Activated gamma-delta T cell (primary cell): ENCODE measurements at places on chromosomes 2 and 18.

GRCh38 chr2:176574484-176575236 is 305.4 kb downstream of the MTX2 start:
- DNase-seq: no peak

DNA sequence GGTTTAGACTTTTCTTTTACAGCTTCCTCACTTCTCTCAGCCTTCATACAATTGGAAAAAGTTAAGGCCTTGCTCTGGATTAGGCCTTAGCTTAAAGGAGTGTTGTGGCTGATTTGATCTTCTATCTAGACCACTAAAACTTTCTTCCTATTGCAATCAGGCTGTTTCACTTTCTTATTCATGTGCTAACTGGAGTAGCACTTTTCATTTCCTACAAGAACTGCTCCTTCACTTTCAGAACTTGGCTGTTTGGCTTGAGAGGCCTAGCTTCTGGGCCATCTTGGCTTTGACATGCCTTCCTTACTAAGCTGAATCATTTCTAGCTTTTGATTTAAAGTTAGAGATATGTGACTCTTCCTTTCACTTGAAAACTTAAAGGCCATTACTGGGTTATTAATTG is 114.3 kb downstream of the ARHGEF4 start:
- no peak for DNase-seq

DNA sequence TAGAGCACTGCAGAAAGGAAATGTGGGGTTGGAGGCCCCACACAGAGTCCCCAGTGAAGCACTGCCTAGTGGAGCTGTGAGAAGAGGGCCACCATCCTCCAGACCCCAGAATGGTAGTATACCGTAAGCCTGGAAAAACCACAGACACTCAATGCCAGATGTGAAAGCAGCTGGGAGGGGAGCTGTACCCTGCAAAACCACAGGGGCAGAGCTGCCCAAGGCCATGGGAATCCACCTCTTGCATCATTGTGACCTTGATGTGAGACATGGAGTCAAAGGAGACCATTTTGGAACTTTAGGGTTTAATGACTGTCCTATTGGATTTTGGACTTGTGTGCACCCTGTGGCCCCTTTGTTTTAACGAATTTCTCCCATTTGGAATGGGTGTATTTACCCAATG is 75.3 kb upstream of the SERPINE2 start:
- no peak for DNase-seq

DNA sequence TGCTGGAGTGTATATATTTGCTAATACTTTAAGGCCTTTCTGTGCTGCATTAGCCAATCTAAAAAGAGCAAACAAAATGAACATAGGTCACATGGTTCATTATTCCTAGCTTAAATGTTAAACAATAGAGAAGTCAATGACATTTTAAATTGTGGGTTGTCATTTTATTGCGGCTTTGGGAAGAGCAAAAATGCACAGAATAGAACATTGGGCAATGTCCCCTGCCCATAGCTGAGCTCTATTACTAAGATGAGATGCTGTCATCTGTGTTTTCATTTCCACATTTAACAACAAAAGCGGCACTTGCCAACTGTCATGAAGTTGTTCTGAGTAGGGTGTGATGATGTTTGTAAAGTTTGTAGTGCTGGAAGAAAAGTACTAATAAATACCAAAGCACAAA is 3.2 kb upstream of the VAPA start:
- no peak for DNase-seq

DNA sequence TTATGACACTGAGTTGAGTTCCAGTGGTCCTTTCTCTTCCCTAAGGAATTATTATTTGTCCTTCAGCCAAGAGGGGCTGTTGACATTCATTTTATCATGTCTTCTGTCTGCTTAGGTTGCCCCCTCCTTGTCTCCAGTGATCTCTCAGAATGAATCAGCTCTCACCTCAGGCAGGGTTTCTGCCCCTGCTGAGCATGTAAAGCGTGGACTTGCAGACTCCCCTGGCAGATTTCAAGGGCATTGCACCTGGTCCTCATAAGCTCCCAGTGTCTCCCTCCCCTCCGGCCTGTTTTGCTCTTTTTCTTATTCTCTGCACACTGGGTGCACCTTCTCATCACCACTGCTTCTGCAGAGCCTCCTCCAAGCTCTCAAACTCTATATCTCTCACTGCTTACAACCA is 188.4 kb downstream of the KCNS3 start:
- DNase-seq: no peak

DNA sequence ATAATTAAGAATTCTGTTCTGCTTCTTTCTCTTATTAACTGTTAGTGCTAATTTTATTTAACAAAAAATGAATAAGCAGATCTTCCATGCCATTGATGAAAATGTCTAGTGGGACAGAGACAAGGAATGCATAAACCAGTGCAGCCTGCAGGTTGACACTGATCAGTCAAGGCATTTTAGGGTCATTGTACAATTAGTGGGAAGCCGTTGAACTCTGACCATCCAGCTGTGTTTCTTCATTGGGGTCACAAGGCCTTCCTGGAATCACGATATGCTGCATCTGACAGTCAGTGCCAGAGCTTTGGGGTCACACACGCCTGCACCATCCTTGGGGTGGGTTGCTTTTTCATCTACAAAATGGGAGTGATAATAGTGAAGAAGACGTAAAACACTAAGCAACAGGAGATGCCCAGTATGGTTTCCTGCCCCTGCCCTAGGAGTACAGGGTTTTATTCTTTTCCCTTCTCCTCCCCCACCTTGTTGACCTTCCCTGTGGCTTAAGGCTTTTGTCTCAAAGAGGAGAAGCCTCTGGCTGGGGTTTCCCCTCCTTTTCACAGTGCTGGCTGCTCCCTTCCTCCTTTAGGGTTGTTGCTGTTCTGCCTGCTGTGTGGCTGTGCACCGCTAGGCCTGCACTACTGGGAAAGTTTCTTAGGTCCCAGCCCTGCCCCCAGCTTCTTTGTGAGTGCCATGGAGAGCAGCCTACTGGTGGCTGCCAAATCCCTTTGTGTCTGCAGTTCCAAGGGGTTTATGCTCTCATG is 245.6 kb downstream of the TPGS2 start:
- DNase-seq: no peak

GRCh38 chr2:38794235-38794946 is 16.4 kb downstream of the GEMIN6 start:
- DNase-seq: no peak

DNA sequence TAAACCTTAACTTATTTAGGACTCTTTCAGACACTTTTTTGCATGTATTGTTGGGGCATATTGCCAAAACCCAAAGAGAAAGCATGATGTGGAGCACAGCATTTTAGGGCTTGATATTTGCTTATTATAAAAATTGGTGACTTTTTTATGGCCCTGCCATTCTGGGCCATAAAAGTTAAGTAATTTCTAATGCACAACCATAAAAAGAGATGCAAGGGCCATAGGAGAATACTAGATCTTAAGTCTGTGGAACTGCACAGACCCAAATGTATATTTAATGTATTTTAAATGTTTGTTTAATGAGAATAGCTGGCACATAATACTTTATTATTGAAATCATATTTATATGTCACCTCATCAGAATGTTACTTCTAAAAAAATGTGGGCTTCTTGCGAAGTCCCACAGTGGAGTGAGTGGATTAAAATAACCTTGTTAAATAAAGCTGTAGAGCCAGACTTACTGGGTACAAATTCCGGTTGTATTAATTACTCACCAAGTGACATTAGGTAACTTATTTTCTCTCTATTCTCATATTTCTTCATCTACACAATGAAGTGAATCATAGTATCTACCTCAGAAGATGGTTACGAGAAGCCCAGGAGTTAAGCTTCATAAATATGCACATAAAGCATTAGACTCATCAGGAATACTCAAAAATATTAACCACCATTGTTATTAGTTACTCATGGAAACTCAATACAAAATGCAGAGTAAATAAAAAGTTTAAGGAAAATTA is 52.2 kb downstream of the HNMT start:
- DNase-seq: no peak

DNA sequence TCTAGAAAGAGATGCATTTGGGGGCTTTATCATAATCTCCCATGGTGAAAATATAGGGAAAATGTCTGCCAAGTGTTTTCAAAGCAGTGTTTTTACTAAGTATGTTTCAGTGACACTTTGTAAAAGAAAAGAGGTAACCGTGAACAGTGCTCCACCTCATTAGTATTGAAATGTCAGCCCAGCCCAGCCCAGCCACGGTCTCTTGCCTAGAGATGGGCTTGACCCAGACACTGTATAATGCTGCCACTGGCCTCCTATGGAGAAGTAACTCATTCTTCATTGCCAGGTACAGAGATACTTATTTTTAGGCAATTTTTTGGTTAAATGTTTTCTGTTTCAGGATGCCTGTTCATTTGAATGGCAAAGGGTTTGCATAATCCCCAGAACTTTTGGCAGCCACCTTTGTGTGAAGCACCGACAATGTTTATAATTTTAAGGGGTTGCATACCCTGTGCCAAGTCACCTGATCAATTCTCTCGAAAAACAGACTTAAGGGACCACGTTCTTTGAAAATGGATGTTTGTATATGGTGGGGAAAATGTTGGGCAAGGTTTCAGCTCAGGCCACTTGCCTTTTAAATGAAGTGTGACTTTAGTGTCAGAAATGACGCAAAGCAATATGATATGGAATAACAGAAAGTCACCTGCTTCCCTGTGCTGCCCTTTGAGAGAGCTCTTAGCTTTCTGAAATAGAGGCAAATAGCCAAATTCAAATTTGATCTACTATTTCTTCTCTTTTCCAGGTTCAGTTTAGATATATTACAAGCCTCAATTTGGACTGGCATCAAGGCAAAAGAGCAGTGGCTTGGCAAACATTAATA is 314.5 kb upstream of the RGPD4 start:
- no peak for DNase-seq

DNA sequence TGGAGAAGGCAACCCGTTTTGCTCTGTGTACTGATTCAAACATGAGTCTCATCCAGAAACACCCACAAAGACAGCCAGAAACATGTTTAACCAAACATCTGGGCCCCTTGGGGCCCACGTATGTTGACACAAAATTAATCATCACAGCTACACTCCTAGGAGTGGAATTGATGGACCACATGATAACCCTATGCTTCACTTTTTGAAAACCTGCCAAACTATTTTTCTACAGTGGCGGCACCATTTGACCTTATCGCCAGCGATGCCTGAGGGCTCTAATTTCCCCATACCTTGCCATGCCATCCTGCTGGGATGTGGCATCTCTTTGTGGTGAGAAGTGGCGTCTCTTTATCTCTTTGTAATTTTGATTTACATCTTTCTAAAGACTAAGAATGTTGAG is 38.5 kb downstream of the PSMG2 start:
- DNase-seq: no peak

DNA sequence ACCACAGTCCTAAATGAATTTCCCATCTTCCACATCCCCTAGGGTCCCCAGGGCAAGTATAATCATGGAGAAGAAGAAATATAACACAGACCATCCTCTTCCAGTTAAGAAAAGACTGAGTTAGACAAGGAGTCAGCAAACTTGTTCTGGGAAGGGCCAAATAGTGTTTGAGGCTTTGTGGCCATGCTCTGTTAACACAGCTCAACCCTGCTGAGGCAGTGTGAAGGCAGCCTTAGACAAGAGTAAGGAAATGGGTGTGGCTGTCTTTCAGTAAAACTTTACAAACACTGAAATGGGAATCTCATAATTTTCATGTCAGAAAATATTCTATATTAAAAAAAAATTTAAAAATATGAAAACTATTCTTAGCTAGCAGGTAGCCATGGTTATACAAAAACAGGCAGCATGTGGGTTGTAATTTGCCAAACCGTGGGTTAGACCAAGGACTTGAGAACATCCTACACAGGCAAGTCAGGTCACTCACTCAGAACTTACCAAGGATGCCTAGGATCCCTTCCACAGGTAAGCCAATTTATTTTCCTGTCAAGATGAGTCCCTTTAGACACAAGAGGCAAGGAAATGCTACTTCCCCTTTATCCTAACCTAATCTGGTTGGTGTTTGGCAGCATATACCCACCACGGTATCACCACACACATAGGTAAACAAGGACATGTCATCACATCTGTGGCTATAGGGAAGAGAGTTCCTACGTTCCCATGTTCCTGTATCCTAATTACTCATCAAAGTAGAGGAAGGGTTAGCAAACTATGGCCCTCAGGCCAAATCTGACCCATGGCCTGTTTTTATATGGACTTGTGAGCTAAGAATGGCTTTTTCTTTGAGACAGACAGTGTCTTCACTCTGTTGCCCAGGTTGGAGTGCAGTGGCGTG is 31.9 kb downstream of the C2orf74 start:
- no peak for DNase-seq

GRCh38 chr2:175010848-175011254 is 5.7 kb upstream of the CHN1 start:
- no peak for DNase-seq

DNA sequence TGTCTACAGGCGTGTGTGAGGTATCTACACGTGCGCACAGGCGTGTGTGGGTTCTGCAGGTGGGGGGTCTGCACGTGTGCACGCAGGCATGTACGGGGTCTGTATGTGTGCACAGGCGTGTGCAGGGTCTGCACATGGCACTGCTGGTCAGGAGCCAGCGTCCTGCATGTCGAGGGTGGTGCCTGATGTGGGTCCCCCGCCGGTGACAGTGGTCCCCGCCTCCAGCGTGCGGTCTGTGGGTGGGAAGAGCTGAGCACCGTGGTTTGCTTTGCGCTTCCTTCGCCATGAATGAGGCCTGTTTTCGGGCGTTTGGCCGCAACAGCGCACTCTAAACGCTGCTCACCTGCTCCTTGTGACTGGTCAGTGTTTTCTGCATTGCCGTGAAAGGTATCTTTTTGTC is 57.2 kb downstream of the CTDP1 start:
- no peak for DNase-seq

GRCh38 chr2:182393270-182393760 is 33.5 kb downstream of the PDE1A start:
- DNase-seq: no peak

GRCh38 chr2:102604769-102605168 is 14.6 kb upstream of the SLC9A2 start:
- no peak for DNase-seq

DNA sequence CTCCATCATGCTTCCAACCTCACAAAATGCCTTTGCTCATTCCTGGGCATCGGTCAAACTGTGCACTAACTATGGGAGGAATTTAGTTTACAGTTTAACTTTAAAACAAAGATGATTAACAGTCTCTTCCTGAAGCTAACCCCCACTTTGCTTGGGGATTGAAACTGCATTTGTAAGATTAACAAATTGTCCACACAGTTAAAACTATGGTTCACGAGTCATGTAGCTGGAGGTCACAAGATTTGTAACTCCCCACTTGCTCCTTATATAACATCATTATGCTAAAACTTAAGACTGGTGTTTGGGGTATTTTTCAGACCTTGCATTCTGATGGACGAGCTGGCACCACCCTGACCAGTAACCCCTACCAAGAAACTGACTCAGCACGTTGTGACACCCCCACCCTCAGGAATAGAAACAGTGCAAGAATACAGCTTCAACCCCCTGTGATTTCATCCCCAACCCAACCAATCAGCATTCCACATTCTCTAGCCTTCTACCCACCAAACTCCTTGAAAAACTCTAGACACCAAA is 252.3 kb downstream of the MBD5 start:
- DNase-seq: no peak

DNA sequence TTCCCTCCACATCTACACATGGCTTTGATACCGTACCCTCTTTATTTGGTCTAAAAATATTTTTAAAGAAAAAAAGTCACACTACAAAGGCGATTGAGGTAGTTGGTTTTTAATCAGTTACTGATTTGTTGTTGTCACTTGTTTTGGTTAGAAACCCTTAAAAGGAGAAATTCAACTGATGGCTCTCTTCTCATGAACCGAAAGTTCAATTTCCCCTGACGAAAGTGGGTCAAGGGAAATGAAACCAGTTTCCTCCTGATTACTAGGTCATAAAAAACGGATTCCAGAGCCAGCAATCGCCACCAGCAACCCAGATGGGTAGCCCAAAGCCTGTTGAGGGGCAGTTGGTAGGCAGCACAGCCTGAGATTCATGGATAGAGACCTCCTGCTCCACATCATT is 63.2 kb downstream of the DLGAP1 start:
- no peak for DNase-seq
